ENCODE measurements at places on chromosomes 3 and 15.

- peak; percentile 66 for DNase-seq
These were observed 31.6 kb downstream of the ZDHHC19 start for GRCh38 chr3:196179380-196180308.

- no peak for DNase-seq
These were observed 92.1 kb downstream of the IGF2BP2 start for GRCh38 chr3:185732782-185733181.

DNA sequence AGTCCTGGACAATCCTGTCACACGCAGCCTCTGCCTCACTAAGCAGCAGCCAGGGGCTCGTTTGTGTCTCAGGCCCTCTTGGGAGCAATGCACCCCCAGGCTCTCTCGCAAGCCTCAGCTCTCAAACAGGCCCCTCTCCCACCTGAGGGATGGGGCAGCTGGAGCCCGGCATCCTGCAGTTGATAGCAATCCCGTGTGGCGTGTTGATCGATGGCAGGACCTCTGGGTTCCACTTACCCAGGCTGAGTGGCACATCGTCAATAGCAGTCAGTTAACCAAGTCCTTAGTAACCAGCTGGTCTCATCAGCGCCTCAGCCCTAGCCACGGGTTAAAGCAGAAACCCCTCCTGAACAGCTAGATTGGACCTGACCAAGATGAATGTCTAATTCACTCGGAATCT lies 36.5 kb upstream of the PLXNA1 start:
- no peak for DNase-seq

DNA sequence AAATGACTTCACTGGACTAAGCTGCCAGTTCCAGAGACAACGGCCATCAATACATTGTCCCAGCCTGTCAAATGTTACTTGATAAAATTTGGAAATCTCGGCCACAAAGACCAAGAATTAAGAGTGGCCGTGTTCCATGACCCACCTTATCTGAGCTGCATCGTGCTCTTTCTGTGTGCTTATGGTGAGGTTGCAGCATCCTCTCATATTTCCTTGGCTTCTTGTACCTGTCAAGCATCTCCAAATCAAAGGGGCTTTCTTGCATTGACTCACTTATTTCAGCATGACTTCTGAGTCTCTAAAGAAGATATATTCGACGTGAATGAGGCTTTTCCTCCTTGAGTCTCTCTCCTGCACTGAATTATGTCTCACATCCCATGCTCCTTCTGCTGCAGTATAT lies 421.7 kb downstream of the MCTP2 start:
- DNase-seq: no peak

DNA sequence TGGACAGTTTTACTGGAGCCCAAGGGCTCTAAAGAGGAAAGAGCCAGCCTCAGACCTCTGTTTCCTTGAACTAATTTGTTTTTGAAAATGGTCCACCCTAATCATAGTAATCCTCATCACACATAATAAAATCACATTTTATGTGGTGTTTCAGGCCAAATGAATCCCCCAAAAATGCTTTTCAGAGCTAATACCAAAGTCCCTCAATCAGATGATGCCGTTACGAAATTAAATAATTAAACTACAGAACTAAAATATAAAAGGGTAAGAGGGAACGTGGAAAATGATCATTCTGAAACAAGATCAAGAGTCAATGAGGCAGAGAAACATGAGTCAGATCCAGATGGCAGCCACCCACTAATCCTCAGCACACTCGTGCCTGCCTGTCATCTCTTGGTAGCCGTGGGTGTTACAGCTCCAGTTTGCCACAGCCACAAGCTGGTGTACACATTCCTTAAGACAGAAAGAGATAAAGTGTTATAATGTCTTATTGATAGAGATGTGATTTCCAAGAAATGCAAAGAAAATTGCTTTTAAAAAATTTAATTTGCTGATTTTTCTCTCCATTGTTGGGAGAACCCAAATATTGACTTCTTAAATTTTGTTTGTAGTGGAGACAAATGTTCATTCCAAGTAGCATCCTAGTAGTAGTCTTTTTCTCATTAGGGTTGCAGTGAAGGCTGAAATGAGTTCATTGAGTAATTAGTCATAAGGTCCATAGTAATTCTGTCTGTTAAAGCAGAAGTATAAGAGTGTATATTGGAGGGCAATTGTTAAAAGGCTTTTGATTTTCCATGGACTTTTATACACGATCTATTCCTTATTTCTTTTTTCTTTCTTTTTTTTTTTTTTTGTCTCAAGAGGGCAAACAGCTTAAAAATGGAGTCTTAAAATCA lies 104.2 kb downstream of the AGBL1 start:
- no peak for DNase-seq

GRCh38 chr3:99953596-99953995 lies 135.9 kb downstream of the CMSS1 start:
- no peak for DNase-seq

- no peak for DNase-seq
These were observed 34.4 kb upstream of the SLCO2A1 start for GRCh38 chr3:134064081-134064480.

GRCh38 chr3:42014921-42015533 lies 53.1 kb upstream of the ULK4 start:
- DNase-seq: no peak

DNA sequence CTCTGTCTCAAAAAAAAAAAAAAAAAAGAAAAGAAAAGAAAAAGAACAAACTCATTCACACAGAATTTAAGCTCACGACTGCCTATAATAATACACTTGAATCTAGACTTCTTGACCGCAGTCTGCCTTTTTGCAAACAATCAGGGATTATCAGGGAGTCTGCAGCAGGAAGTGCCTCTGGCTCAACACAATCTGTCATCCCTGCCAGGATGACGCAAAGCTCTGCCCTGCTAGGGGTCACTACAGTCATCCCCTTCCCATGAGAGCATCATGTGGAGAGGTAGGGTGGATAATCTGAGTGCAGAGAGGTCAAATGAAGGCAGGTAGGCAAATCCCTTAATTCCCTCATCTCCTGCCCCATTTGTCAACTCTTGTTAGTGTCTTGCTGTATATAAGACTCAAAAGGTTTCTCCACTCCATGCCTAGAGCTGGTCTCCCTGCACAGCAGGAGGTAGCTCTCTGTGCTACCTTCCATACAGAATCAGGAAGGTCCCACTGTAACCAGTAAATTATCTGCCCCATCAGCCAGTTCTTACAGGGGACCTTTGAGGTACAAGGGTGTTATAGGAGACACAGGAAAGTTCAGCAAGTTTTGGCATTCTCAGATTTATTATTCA lies 4.2 kb downstream of the UBAP1L start:
- no peak for DNase-seq

- DNase-seq: no peak
These were observed 383.7 kb downstream of the MAGI1 start for GRCh38 chr3:65655061-65655460.

DNA sequence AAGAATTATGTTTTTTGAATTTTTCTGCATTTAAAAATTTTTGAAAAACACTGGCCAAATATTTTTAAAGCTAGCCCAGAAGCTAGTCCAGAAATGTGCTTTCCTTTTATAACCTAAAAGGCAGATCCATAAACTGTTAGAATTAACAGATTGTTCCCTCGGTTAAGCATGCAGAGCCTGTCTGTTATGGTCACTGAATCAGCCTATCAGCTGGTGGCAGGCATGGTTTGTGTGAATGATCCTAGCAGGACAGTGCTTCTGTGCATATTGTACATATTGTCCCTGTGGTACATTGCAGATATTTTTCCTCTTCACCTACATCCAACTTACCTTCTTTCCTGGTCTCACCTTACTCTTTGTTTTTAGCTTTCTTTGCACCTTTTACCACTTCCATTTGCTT lies 53.3 kb downstream of the RARB start:
- DNase-seq: no peak

DNA sequence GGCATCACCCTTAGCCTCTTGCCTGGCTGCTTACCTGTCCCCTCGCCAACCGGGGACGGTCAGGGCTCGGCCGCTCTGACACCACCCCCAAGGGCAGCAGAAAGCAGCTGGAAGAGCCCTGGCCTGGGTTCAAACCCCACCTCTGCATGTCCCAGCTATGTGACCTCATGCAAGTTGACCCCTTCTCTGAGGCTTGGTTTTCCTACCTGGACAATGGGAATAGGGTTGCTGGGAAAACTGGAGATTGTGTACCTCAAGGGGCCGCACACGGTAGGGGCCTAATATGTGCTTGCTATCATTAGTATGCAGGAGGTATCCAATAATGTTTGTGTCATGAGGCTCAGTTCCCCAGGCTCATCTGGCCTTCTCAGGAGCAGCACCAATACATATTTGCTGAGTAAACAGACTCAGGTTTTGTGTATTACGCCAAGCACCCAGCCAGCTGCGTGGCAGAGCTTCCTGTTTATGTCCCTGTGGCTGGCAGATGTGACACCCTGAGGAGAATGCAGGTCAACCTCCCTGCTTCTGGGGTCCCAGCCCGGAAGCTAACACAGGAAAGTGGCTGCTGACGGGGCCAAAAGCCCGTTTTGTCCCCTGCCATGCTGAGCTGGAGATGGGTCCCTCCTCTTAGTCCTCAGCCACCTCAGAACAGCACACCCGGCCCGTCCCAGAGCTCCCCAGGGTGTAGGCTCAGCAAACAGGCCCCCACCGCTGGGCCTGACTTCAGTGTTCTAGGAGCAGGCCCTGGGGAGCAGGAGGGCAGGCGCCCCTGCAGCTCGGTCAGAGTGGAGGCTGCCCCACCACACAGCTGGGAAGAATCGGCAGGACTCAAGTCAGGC lies 29.7 kb downstream of the PLXND1 start:
- peak; percentile 56 for DNase-seq

DNA sequence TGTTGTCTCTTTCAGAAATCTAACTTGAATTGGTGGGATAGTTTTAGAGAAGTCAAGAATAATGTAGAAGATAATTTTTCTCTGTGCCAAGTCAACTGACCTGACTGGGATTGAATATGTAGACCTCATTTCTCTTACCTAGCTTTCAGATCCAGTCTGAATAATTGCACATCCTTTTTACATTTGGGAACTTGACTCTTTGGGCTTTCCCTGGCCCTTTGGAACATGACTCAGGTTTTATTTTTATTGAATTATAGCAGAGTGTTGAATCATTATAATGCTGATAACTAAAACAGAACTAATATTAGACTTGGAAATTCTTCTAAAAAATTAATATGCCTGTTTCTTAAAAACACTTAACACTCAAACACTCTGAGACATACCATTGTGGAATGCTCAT lies 76.5 kb downstream of the PFN2 start:
- no peak for DNase-seq

DNA sequence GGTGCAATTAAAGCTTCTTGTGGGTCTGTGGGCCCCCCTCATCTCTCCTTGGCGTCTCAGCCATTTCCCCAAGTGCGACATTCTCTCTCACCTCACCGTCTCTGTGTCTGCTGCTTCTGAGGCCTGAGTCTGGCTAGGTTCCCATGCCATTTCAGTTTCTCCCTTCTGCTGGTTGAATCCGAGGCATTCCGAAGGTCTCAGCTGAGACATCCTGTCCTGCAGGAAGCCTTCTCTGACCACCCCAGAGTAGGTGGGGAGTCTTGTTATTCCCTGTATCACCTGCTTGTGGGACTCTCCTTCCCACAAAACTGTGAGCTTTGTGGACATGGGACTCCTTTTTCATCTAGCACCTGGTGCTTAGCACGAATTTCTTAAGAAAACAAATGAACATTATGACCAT lies 78.3 kb downstream of the ASB7 start:
- no peak for DNase-seq

GRCh38 chr3:186493525-186494255 lies 50.5 kb downstream of the CRYGS start:
- DNase-seq: no peak

GRCh38 chr3:46489381-46489780 lies 8.4 kb upstream of the RTP3 start:
- no peak for DNase-seq

- DNase-seq: no peak
These were observed 35.3 kb downstream of the HOMER2 start for GRCh38 chr15:82917249-82917648.

DNA sequence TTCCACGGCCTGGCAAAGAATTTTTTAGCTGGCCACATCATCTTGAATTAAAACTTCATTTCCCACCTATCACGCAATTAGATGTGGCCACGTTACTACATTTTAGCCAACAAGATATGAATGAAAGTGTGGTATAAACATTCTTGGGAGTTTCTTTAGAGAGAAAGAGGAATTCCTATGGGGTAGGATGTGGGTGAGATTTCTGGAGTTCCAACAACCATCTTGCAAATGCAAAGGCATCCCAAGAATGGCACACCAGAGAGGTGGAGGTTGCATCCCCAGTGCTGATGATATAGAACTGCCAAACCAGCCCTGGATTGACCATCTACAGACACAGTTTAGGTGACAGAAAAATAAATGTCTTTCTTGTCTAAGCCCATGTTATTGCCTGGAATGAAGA lies 66.3 kb upstream of the AKAP13 start:
- no peak for DNase-seq

DNA sequence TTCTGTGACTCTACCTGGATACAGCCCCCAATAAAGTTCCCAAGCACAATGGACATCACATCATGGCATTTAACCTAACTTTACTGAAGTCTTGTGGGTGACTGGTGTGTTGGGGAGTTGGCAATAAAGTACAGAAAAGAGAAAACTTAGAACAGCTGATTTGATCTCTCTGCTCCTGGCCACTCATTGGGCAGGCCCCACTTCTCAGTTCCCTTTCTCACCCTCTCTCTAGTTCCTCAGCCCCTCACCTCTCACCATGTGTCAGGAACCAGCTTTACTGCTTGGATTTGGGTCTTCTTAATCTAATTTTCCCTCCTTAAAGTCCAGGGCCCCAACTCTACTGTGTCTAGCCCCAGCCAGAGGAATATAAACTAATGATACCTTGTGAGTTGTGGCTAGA lies 713 bp upstream of the MUC13 start:
- no peak for DNase-seq

- DNase-seq: no peak
These were observed 109.0 kb upstream of the ADAMTS9 start for GRCh38 chr3:64796607-64797399.

GRCh38 chr15:34598799-34599585 lies 15.5 kb upstream of the GOLGA8B start:
- DNase-seq: no peak

- no peak for DNase-seq
These were observed 152.0 kb downstream of the OPA1 start for GRCh38 chr3:193744822-193745684.

GRCh38 chr3:22443571-22444233 lies 692.7 kb upstream of the ZNF385D start:
- DNase-seq: no peak

- DNase-seq: no peak
These were observed 278.2 kb downstream of the ISL2 start for GRCh38 chr15:76614725-76615124.

GRCh38 chr15:51702710-51703109 lies 21.4 kb downstream of the SCG3 start:
- no peak for DNase-seq

DNA sequence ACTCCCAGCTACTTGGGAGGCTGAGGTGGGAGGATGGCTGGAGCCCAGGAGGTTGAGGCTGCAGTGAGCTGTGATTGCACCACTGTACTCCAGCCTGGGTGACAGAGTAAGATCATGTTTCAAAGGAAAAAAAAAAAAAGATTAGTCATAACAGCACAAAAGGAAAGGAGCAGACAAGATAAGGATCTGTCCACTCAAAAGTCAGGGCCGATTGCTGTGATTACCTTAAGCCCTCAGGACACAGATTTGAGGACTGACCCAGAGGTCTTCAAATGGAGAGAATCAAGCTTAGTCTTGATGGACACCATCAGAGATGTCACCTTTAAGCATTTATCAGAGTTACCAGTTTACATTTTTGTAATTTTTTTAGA lies 23.9 kb upstream of the HEG1 start:
- no peak for DNase-seq
